GM03348 (cell line): ENCODE measurements at places on chromosomes 5 and 9.
A peak's percentile ranks its signal among the peaks of the same experiment; 100 is the strongest.

DNA sequence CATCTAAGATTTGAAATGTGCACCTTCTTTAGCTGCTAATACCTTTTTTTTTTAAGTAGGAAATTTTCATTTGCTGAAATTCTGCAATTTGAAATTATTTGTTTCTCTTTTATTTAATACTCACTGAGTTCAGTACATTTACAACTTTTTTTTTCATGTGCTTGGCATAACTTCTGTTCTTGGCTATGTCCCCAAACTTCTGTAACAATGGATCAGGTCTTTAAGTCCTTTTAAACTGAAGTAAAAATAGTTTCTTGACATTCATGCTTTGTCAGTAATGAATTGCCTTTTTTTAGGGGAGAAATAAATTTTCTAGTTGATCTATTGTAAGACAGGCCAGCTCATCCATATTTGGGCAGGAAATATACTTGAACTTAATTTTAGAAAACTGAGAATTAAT lies 41.5 kb downstream of the EDIL3 start:
- no peak for DNase-seq

DNA sequence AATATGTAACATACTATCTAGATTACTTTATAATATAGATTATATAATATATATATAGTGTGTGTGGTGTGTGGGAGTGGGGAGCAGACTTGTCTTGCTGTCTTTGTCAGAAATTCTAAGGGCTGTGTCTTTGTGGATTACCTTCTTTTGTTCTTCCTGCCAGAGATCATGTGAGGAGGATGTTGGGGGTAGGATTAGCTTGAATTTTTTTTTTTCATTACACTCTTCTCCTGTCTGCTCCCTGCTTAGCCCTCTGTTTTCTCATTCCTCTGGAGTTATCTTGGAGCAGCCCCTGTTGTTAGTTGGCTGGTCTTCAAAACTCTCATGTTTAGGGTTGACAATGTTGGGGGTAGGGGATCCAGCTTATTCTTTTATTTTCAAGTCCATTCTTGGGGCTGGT lies 21.0 kb upstream of the C9orf40 start:
- DNase-seq = no peak

GRCh38 chr9:109328978-109329637 lies 8.2 kb upstream of the EPB41L4B start:
- DNase-seq = peak; percentile 68

DNA sequence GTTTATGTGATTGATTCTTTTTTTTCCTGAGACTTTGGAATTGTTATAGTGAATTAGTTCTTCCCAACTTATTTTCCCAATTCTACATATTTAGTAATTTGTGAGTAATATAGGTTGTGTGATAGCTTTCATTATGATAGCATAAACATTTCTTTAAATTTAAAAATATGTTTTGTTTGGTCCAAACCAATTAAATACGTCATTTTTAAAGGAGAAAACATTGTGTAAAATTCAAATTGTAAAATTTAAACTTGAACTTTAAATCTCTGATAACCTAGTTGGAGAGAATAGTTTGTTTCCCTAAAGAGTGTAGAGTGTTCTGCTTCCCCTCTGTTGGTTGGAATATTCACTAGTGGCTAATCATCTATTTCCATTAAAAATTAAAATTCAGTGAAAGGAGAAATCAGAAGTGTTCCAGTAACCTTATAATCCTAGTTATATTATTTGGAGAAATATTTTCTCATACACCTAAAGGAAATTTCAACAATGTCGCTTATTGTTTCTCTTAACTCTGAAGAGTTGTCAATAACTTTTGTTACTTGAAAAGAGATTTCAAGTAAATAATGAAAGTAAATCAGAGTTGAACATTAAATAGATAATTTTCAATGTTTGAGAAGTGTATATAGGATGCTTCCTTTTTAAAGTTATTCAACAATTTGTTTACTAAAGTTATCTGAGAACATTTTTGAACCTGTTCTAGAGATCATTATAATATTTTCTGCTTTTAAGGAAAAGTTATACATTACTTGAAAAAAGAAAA lies 2.9 kb downstream of the NIPBL start:
- DNase-seq = no peak

- DNase-seq = peak; percentile 11
These were observed 90.7 kb downstream of the MEF2C start for GRCh38 chr5:88792144-88792840.

DNA sequence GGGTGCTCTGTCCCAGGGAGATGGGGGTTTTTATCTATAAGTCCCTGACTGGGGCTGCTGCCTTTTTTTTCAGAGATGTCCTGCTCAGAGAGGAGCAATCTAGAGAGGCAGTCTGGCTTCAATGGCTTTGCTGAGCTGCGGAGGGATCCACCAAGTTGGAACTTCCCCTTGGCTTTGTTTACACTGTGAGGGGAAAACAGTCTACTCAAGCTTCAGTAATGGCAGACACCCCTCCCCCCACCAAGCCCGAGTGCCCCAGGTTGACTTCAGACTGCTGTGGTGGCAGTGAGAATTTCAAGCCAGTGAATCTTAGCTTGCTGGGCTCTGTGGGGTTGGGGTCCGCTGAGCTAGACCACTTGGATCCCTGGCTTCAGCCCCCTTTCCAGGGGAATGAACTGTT lies 375.8 kb downstream of the RAB3C start:
- DNase-seq = no peak

DNA sequence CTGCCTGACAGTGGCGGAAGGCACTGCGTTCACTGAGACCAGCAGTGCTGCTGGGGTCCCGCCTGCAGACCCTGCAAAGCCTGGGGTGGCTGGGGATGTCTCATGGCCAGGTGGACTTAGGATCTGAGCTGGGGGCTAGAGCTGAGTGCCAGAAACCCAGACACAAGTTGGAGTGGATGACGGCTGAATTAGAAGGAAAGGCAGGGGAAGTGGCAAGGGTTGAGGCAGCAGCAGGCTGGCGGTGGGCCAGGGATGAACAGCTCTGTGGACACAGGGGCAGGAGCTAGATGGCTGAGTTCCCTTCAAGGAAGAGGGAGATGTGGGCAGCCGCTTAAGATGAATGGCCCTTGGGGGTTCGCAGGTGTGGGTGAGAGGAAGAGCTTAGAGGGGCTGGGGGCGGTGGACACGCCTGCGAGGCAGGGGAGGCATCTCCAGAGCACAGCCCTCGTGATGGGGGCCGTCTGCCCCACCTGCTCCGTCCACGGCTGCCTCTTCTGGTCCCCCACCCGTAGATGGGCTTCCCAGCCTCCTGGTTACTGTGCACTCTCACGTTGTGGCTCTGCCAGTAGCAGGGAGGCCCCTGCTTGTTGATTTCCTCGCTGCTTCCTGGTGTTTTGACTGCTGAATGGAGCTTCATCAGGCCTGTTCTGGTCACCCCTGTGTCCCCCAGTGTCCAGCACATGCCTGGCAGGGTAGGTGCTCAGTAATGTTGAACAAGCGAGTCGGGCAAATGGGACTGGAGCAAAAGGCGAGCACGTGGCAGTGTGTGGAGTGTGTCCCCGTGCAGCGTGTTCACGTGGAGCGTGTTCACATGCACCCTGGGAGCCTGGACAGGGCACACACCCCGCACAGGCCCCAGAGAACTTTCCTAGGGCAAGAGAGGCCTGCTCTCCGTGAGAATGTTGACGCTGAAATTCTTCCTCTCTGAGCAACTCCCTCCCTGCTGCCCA lies 168.2 kb downstream of the CACNA1B start:
- DNase-seq = no peak

- DNase-seq = peak; percentile 51
These were observed 1.7 kb downstream of the ADAMTS16 start for GRCh38 chr5:5141625-5142525.

DNA sequence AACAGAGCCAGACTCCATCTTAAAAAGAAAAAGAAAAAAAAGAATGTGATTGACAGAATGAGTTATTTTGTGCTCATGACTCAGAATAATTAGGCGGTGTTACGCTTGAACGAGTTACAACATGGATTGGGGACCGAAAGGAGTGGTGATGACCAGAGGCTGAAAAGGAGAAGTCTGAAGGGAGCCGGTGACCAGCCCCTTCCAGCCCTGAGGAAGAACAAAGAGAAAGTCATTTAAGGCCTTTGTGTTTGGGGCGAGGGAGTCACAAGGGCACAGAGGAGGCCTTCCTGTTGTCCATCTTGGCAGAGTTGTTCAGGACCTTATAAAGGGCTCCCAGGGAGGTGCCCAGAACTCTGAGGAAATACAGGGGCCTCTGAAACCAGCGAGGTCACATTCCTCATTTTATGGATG lies 131.6 kb downstream of the GOLPH3 start:
- DNase-seq = no peak

DNA sequence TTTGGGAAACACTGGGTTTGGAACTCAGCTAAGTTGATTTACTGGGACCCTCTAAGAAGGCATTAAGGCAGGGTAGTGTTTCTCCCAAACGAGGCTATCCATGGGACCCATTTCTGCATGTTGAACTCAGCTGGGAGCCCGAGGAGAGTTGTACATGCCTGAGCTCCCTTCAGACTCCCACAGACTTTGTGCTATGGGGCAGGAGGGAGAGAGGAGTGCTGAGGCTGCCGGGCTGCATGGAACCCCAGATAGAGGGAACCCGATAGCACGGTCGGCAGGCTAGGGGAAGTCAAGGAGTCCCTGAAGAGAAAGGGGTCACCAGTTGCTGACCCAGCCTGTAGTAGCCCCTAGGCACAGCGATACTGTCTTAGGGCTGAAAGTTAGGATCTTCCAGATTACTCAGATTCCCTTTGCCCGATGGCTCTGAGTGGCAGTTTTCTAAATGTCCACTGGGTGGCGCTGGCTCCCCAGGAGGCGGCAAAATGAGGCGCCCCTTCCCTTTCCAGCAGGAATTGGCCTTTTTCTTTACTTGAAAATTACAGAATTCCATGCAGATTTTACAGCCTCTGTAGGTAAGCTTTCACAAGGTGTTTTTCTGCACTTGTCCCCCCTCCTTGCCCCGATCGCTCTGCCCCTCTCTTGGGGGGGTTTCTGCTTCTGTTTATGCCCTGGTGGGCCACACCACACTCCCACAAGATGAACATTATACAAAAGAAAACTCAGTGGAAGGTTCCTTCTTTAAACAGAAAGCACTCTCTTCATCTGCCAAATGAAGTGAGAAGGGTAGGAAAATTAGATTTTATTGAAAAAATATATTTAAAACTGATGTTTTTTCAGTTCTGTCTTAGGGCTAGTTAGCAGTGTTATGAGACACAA lies 17.8 kb downstream of the NANS start:
- DNase-seq = peak; percentile 82

DNA sequence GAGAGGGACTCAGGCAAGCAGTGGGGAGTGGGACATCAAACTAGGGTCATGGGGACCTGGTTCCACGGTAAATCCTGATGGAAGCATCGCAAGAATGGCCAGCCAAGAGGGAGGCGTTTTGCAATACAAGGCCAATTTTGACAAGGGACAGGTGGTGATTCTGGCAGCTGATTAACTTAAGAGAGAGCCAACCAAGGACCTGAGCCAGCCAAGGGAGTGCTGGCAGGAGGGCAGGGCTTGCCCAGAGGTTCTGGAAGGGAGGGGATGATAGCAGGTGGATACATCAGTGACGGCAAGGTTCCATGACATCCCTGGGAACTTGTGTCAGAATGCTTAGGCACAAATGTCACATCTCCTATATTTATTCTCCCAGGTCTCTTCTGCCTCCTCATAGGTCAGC lies 32.8 kb upstream of the PUM3 start:
- DNase-seq = no peak

GRCh38 chr5:171513591-171513990 lies 94.1 kb downstream of the FGF18 start:
- DNase-seq = peak; percentile 33

DNA sequence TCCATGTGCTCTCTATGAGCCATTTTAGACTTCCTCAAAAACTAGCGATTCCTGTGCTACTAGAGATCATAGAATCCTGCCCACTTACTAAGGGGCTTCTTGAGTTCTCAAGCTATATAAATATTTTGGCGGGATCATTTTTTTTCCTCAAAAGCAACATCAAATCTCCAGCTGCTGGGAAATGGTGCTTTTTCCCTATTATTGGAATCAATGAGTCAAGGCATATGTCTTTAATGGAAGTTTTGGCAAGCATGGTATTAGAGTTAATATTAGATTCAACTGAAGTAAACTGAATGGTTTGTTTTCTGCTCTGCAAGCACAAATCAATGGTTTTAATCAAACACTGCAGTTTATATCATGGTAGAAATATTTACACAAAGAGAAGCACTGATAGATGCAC lies 369.9 kb upstream of the PTGER4 start:
- no peak for DNase-seq

- DNase-seq = no peak
These were observed 68.4 kb downstream of the HSPA4 start for GRCh38 chr5:133120156-133120750.

DNA sequence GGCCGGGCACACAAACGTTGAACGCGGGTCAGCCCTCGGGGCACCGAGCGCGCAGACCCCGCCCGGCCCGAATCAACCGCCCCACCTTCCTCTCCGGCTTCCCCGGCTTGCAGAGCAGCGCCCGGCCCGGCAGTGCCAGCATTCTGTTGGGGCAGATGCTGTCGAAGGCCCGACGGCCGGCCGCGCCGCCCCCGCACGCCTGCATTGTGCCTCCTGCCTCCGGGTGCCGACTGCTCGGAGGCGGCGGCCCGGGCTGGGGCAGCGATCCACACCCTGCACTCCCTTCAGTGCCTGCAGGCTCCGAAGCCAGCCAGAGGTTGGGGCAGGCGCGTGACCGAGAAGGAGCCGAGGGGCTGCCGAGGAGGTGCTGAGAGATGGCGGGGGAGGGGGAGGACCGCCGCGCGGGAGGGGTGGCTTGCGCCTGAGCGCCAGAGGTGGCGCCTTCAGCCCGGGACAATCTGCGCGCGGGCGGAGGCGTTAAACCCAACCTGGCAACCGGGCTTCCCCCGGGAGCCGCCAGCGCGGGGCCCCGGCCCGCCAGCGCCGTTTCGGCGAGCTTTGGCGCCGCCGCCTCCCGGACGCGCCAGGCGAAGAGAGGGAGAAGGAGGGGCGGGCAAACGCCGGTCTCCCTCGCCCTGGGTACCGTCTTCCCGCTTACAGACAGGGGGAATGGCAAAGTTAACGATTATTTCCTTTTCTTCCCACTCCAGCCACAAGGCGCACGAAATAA lies at the start of gene MCIDAS:
MCIDAS (minus strand) TSS at position 382 of the 730 bp plus-strand sequence; CDS start at position 205, 177 bp downstream.
- peak; percentile 76 for DNase-seq

DNA sequence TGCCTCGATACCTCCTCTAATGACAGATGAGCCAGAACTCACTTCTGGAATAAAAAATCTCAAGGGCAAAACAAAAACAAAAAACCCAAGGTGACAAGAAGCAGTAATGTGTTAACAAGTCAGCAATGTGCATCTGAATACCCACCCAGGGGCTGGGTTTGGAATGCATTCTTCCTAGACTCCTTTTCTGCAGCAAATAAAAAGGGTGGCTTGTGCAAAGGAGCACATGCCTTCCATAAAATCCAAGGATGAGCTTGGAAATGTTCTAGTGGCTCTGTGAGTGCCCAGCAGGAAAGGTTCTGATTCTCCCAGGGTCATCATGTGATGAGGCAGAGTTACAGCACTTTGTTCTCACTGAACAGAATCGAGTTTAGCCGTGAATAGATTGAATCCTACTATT lies 599.9 kb downstream of the RAB3C start:
- DNase-seq = no peak
